Liver (tissue), 10 donors: ENCODE measurements at places on chromosomes 6 and 20. TPM values are rescaled to one million over a fixed set of nuclear protein-coding genes. Genes with fewer than 3 reads are reported as not detected.

DNA sequence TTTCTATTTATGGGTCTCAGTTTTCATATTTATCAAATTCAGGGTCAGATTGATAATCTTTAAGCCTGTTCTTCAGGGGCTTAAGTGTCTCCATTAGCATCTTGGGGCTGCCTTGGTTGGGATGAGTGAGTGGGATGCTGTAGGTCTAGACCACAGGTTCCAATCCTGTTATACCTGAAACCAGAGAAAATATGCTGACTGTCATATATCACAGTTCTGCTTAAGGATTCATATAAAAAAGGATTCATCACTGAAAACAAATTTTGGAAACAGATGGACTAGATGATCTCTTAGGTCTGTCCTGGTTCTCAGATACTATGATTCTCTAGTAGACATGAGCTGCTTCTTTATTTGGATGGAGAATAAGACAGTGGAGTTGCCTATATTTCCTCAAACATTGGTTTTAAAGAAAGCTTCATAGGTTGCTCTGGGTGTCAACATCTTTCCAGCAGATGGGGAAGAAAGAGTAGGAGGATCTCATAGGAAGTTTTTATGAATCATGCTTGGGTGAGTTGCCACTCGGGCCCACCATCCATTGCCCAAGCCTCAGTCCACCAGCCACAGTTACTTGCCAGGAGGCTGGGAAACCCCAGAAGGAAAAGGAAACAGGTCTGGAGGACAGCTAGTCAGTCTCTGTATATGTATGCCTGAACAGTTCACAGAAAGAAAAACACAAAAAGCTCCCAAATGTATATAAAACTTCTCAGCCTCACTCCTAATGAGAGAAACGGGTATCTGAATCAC lies 42.9 kb upstream of the MAP7 start:
- no peak for DNase-seq

DNA sequence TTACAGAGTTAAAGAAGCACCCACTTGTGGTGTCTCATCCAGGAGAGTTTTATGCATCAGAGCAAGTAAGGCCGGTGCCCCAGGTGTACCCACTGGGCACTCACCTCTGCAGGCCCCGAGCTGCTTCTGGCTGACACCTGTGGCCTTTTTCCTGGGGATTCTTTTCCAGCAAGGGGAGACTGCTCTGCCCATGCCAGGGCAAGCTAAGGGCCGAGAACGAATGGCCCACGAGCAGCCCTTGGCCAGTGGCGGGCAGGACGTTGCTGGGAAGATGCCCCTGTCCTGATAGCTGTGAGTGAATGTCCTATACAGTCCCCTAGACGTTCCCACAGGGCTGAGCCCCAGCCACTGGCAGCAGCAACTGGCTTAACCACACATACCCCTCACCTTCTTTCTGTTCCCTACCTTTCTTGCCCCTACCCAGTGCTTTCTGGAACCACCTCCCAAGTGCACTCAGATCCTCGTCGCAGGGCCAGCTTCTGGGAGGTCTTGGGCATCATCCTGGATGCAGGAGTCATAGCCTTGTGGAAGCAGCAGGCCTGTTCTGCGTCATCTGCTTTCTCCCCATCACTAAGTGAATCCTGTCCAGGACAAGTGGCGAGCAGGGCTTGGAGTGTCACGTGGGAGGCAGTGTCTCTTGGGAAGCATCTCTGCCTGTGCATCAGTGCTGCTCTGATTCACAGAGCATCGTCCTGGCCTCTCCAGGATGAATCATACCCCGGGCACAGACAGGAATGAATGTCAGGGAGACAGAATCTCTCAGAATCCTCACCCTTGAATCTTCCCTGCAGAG lies 32.5 kb downstream of the SYNDIG1 start:
- no peak for DNase-seq

- no peak for DNase-seq
Measured at GRCh38 chr20:44129911-44130718, 56.9 kb downstream of the JPH2 start.

DNA sequence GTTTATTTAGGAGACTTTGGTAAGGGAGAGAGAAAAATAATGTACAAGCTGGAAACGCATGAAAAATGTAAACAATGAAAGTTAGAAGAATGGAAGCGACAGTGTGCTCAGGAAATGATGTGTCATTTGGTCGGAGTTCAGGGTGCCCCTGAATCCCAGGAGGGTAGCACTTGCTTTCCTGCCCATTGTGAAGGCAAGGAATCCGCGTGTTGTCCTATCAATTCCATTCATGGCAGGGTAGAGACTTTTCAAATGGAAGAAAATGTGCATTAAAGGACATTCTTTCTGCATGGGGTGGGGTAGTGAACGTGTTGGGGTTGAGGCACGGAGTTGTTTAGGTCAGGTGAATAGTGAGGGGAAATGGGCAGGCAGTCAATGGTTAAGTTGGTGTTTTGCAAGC lies 33.7 kb downstream of the GCNT2 start:
- no peak for DNase-seq

- DNase-seq = no peak
Measured at GRCh38 chr6:168823397-168824212, 382.6 kb downstream of the SMOC2 start.

DNA sequence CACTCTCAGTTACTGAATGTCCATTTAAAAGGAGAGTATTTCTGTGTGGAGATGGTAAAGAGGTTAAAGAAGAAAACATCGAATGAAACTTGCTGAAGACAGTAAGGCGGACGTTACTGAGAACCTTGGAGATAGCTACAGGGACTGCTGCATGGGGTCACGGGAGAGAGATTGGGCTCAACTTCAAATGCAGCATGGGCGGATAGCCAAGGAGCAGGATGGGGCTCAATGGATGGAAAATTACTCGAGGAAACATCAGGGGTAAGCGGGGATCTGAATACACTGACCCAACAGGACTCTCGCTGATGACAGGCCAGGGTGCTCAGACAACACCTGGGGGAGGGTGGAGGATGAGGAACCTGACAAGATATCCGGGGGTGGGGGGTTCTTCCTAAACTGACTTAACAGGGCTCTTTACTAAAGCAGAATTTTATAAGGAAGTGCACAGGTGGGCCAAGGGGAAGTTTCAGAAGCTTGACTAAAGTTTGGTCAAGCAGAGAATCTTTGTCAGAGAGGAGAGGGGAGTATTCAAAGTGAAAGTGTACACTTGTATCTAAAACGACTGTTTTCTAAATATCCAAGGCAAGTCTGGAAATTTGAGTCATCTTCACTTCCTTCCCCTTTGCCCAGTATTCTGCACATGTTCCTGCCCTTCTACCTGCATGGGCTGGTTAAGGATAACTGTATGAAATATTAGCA lies 22.8 kb downstream of the ECT2L start:
- DNase-seq = no peak

DNA sequence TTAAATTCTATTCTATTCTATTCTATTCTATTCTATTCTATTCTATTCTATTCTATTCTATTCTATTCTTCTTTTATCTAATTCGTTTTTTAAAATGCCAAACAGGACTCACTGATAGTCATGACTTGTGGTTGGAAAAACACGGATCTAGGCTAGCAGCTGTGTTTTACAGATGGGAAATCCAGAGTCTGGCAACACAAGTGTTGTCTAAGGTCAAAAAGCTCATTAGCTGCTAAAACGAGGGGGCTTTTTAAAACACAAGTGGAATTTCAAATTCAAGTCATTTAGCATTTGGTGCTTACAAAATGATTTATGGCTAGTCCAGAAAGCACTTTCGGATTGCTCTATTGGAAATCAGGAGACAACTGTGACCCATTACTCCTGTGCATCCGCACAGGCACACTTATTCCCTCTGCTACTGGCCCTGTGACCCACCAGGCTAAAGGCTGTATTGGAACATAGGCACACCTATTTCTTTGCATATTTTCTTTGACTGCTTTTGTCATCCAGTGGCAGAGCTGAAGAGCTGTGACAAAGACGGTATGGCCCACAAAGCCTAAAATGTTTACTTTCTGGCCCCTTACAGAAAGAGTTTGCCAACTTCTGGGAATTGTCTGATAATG lies 17.8 kb upstream of the MLIP start:
- DNase-seq = no peak

GRCh38 chr20:53080969-53081871 lies 109.1 kb downstream of the TSHZ2 start:
- DNase-seq = no peak

- no peak for DNase-seq
Measured at GRCh38 chr6:24974182-24975171, 38.7 kb upstream of the RIPOR2 start.

DNA sequence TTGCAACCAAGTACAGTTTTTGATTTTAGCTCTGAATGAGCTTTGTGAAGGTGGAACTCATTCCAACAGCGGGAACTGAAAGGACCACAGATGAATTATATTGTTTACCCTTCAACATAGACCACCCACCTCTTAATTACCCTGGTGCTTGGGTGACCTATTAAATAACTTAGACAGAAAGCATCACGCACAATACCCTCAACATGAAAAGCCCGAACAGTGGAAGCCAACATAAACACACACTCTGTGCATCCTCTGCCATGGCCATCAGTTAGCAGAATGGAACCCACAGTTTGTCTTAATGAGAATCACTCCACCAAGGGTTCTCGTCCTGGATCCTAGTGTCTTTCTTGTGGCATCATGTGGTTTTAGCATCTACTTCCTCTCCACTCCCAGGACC lies 60.5 kb downstream of the FOXF2 start:
- DNase-seq = no peak

DNA sequence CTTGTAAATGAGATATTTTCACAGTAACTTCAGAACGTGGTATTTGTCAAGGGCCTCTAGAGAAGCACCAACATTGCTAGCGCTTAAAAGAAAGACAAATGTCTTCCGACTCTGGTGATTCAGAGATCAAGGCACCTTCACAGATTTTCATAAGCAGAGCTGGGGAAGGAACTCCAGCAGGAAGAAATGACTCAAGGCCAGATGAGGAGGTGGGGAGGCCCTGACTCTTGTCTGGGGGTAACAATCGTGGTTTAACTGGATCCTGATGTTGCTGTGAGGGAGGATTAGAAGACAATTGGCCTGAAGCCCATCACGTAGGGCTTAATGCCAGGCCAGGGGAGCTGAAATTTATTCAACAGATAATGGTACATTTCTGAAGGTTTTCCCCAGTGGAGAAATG lies 122.9 kb upstream of the QKI start:
- no peak for DNase-seq

DNA sequence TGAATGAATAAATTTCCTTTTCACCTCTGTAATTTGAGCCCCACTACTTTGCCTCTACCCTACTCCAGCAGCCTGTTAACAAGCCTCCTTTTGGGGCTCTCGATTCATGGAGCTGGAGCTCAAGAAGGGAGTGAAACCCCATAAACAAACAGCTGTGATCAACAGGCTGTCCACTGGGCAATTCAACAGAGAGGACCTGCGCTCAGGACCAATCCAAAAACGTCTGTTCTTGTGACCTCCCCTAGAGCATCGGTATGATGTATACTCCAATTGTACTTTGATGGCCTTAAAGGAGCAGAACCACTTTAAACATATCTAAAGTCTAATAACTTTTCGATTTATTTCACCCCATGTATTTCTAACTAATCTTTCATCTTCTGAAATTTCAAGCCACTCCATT lies 37.4 kb downstream of the HIVEP2 start:
- DNase-seq = no peak

DNA sequence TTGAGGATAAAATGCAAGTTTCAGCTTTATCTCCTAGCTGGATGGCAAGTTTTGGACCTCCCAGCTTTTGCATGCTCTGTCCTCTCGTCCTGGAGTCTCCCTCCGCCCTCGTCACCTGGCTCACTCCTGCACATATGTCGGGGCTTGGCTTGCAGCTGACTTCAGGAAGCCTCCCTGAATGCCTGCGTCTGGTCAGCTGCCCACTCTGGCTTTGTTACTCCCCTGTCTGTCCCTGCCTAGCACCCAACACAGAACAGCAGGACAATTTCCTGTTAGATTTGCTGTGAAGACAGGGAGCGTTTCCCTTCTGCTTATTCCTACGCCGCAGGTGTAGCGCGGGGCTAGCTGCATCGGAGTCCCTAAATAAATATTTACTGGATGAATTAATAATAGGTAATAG lies 5.4 kb downstream of the JPH2 start:
- no peak for DNase-seq

GRCh38 chr6:88301256-88301655 lies 135.1 kb upstream of the CNR1 start:
- DNase-seq = no peak

Gene PPP1R16B
- total RNA-seq = 0.84 TPM

Gene RBM24
- total RNA-seq = 0.28 TPM

Gene HLA-A
- total RNA-seq = 191 TPM

Gene HLA-DQB2
- not detected for total RNA-seq

Gene NECAB3
- total RNA-seq = 14.8 TPM

Gene BPIFB2
- total RNA-seq = 3.7 TPM
